ENCODE measurements at places on chromosomes 2 and 18. TPM values are rescaled to one million over a fixed set of nuclear protein-coding genes. Genes with fewer than 3 reads are reported as not detected.

CXCR1 gene
- total RNA-seq: 1.8 TPM

KIAA2012 gene
- not detected for total RNA-seq

DNA sequence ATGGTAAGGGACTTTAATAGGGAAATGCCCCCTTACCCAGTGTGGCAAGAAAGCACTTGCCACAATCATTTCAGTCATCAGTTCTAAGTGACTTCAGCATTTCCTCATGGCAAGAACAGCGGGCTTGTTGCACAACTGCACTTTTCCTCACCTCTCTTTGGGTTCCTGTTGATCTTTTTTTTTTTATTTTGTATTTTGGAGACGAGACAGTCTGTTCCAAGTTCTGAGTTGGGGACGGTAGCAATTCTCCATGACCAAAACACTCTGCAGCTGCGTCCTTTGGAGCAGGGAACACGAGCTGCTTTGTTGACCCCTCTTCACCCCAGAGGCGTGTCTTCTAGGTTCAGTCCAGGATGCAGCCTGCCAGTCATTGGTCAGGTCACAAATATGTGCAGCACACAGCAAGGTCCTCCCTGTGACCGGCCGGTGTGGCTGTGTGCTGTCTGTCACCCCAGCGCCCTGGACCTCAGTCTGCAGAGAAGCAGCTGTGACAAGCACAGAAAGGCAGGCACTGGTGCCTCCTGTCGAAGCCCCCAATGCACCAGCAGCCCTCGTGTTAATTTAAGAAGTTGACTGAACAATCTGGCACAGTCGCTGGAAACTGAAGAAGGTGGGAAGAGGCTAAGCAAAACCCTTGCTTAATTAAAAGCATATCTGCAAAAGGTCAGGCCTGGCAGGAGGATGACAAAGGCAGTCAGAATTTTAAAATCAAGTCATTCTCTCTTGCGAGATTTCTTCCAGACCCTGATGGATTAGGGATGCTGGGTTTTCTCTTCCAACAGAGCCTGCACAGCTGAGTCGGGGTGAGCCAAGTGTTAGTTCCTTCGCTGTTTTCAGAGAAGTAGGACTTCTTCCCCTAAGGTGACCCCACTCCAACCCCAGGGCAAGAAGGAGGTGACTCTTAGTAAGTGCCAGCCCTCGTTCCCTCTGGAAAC lies 96.7 kb upstream of the COPS8 start:
- H3K27me3 ChIP-seq: peaks cover 2% of the 10 kb centered on the region
- H3K4me1 ChIP-seq: no peaks in the 10 kb centered on the region
- peak; percentile 50 for DNase-seq
- no peaks in the 10 kb centered on the region for H3K36me3 ChIP-seq

DNA sequence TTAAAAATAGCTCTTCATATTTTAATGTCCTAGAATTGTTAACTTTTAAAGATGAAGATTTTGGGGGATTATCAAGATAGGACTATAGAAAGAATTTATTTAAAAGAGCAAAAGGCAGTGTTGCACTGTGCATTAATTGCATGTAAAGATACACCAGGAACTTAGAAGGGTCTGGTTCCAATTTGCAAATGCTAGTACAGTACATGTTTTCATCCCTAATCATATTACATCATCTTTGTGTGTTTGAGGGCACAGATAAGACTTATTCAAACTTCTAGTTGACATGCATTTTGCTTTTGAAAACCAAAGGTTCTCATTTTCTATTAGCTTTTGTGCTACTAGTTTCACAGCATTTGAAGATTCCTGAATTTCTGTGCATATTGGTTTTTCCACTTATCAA lies 231.7 kb upstream of the LYPD1 start:
- no peaks in the 10 kb centered on the region for H3K36me3 ChIP-seq
- no peak overlapping the region for H3K27ac ChIP-seq

DNA sequence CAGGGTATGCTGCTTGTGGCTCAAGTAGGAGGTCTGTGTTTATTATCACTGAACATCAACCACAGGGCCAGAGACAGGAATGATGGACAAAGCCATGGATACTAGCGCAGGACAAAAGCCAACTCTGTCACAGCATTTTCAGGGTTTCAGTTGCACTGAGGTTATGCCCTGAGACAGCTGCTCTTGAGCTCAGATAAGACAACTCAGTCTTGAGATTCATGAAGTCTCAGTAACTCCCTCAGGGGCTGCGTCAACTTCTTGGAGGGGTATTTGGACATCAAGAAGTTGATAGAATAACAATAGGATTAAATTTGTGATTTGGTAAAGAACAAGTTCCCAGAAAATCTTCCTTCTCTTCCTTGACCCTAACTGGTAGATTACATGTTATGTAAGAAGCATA lies 287.0 kb upstream of the SLC14A2 start:
- H3K27ac ChIP-seq: no peak overlapping the region
- H3K4me3 ChIP-seq: no peak overlapping the region
- DNase-seq: no peak
- no peaks in the 10 kb centered on the region for H3K27me3 ChIP-seq
- H3K36me3 ChIP-seq: no peaks in the 10 kb centered on the region

GRCh38 chr18:57984490-57985115 lies 59.4 kb upstream of the NEDD4L start:
- no peak overlapping the region for H3K27ac ChIP-seq
- no peak overlapping the region for H3K4me3 ChIP-seq
- no peaks in the 10 kb centered on the region for H3K36me3 ChIP-seq
- no peaks in the 10 kb centered on the region for H3K27me3 ChIP-seq
- DNase-seq: no peak
- no peaks in the 10 kb centered on the region for H3K4me1 ChIP-seq

- peak; percentile 88 for DNase-seq
- no peaks in the 10 kb centered on the region for H3K4me1 ChIP-seq
- H3K27ac ChIP-seq: no peak overlapping the region
- no peaks in the 10 kb centered on the region for H3K27me3 ChIP-seq
Measured at GRCh38 chr2:64609227-64609941, 44.3 kb downstream of the SERTAD2 start.

GRCh38 chr2:199581408-199581807 lies 123.7 kb upstream of the SATB2 start:
- H3K4me1 ChIP-seq: no peaks in the 10 kb centered on the region
- no peak overlapping the region for H3K4me3 ChIP-seq
- no peak for DNase-seq
- H3K27me3 ChIP-seq: no peaks in the 10 kb centered on the region
- no peak overlapping the region for H3K27ac ChIP-seq

DNA sequence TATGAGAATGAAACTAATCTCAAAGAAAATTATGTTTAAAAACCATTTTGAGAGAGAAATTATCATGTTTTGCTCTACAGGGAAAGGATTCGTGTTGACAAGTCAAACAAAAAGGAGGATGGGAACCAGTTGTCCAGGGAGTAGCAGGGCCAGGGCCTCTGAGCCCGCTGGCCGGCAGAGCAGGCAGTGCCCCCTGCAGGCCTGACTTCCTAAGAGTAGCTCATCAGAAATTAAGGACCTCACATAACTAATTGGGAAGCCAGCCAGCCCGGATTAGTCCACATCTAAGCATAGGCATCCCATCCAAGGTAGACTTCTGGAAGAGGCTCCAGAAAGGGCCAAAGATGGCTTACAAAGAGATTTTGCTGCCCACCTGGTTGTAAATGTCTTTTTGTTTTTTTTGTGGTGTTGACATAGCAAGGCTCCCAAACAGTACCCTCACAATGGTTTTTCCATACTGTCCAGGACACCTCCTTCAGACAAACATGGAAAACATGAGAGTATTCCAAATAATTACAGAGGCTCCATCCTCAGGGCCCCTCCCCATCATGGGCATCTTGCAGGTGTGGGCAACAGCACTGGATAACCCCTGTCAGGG lies 241.2 kb upstream of the TANK start:
- peaks cover 5% of the 10 kb centered on the region for H3K4me1 ChIP-seq
- H3K4me3 ChIP-seq: no peak overlapping the region
- no peak overlapping the region for H3K27ac ChIP-seq
- H3K27me3 ChIP-seq: no peaks in the 10 kb centered on the region
- peak; percentile 75 for DNase-seq
- no peaks in the 10 kb centered on the region for H3K36me3 ChIP-seq

DNA sequence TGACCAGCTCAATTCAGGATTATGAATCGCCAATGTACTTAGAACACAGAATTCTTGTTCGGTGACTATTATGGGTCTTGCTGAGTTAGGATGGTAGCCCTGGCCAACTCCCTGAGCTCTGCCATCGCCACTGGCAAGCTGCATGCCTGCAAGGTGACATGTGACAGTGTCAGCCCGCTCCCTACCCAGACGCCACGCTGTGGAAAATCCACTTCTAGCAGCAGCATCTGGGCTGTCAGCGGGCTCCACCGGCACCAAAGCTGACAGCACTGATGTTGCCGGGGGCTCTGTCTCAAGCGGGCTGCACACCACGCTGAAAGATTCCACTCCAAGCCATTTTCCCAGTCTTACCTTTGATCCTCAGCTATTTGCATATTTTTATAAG lies 100.7 kb downstream of the MYT1L start:
- no peaks in the 10 kb centered on the region for H3K4me1 ChIP-seq
- H3K27ac ChIP-seq: no peak overlapping the region
- H3K4me3 ChIP-seq: no peak overlapping the region
- no peaks in the 10 kb centered on the region for H3K27me3 ChIP-seq

- no peaks in the 10 kb centered on the region for H3K27me3 ChIP-seq
- DNase-seq: peak; percentile 51
- H3K4me1 ChIP-seq: peaks cover 2% of the 10 kb centered on the region
- H3K36me3 ChIP-seq: no peaks in the 10 kb centered on the region
- H3K4me3 ChIP-seq: peak overlapping the region; percentile 50
- no peak overlapping the region for H3K27ac ChIP-seq
Measured at GRCh38 chr2:68318914-68319397, 793 bp downstream of the CNRIP1 start.

GRCh38 chr18:30965237-30965636 lies 77.3 kb downstream of the DSC3 start:
- no peaks in the 10 kb centered on the region for H3K36me3 ChIP-seq
- H3K27ac ChIP-seq: no peak overlapping the region
- no peak for DNase-seq
- no peaks in the 10 kb centered on the region for H3K4me1 ChIP-seq
- H3K4me3 ChIP-seq: no peak overlapping the region
- no peaks in the 10 kb centered on the region for H3K27me3 ChIP-seq

- no peak for DNase-seq
- no peak overlapping the region for H3K27ac ChIP-seq
- no peaks in the 10 kb centered on the region for H3K27me3 ChIP-seq
- H3K4me1 ChIP-seq: peaks cover 3% of the 10 kb centered on the region
Measured at GRCh38 chr2:98334439-98335078, 11.7 kb upstream of the CNGA3 start.

DNA sequence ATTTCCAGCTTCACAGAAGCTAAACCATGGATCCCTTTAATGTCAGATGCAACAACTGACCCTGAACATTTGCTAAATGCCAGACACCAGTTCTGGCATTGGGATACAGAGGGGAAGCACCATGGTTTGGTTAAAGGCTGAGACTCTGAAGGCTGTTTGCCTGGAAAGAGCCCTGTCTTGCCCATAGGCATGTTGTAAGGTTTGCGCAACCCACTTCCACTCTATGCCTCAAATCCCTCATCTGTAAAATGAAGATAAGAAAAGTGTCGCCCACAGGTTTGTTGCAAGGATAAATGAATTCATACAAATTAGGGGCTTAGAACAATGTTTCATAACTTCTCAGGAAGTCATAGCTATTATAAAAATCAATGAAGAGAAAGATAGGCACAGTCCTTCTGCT lies 380.9 kb upstream of the GYPC start:
- H3K4me3 ChIP-seq: no peak overlapping the region
- no peaks in the 10 kb centered on the region for H3K4me1 ChIP-seq
- H3K27me3 ChIP-seq: peaks cover 2% of the 10 kb centered on the region
- DNase-seq: no peak

- no peak overlapping the region for H3K4me3 ChIP-seq
- H3K27ac ChIP-seq: no peak overlapping the region
- DNase-seq: no peak
- no peaks in the 10 kb centered on the region for H3K27me3 ChIP-seq
- H3K36me3 ChIP-seq: no peaks in the 10 kb centered on the region
Measured at GRCh38 chr2:148253685-148254084, 232.8 kb downstream of the MBD5 start.

DNA sequence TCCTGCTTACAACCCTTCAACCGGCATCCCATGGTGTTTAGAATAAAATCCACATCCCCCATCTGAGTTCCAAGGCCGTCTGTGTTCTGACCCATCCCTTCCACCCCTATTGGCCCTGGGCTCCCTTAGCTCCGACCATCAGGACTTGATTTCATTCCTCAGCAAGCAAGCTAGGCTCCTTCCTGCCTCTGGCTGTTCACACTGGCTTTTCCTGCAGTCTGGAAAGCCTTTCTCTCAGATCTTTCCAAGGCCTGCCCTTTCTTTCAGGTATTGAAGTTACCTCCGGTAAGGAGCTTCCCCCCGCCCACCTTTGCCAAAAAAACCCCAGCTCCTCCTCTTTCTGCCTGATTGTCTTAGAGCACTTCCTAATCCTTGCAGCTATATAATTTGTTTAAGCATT lies 86.8 kb downstream of the CLIP4 start:
- DNase-seq: no peak
- H3K27ac ChIP-seq: no peak overlapping the region
- H3K4me3 ChIP-seq: no peak overlapping the region
- H3K27me3 ChIP-seq: no peaks in the 10 kb centered on the region
- no peaks in the 10 kb centered on the region for H3K36me3 ChIP-seq

DNA sequence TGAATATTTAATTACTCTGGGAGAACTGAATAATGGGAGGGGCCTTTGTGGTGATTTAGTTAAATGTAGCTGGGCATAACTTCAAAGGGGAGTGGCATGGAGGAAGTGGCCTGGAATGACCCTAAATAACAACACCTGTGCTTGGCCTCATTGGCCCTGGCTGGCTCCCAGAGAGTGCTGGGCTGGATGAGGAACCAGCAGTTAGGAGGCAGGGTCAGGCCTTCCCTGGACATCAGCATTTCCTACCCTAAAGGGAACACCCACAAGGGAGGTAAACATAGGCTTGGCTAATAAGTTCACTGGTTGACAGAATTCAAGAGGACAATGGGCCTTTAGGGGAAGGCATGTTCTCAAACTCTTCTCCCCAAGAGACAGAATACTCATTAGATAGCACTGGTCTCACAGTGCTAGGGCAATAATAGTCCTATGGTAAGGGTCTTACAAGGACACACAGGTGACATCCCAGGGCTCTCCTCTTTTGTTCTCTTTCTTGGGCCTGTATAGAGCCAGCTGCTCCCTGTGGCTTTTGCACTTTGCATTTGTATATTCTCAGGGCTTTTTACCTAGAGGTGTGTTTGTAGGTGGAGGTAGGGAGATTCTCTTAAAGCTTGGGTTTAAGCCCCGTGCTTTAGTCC lies 106.8 kb downstream of the ZNF519 start:
- H3K27ac ChIP-seq: no peak overlapping the region
- no peak for DNase-seq
- H3K36me3 ChIP-seq: no peaks in the 10 kb centered on the region

- no peak overlapping the region for H3K4me3 ChIP-seq
- H3K4me1 ChIP-seq: no peaks in the 10 kb centered on the region
- no peaks in the 10 kb centered on the region for H3K27me3 ChIP-seq
- no peak overlapping the region for H3K27ac ChIP-seq
- no peak for DNase-seq
- H3K36me3 ChIP-seq: no peaks in the 10 kb centered on the region
Measured at GRCh38 chr2:90207454-90208058, 1516.1 kb downstream of the RPIA start.
